IMR-90 (cell line): ENCODE measurements at places on chromosomes 16 and 17. TPM values are rescaled to one million over a fixed set of nuclear protein-coding genes. Genes with fewer than 3 reads are reported as not detected.

VEZF1 gene
- total RNA-seq, result 40.3 and 42.1 TPM in 2 replicates

CCL5 gene
- total RNA-seq, result not detected in 2 replicates

CAVIN1 gene
- 556 and 644 TPM in 2 replicates for total RNA-seq

HSD17B1 gene
- total RNA-seq, result 0.56 and 0.72 TPM in 2 replicates

PRAC2 gene
- not detected in 2 replicates for total RNA-seq

BCO1 gene
- not detected in 2 replicates for total RNA-seq

GPR142 gene
- total RNA-seq, result not detected in 2 replicates

TERF2IP gene
- total RNA-seq, result 15.4 and 25.6 TPM in 2 replicates

CORO6 gene
- total RNA-seq, result 2.8 and 3.4 TPM in 2 replicates

CLDN7 gene
- 0.56 and 1.4 TPM in 2 replicates for total RNA-seq

PITPNM3 gene
- total RNA-seq, result 0.54 and 0.56 TPM in 2 replicates

CLDN9 gene
- total RNA-seq, result not detected in 2 replicates

ARL17A gene
- 1.4 and 2.2 TPM in 2 replicates for total RNA-seq

MAF gene
- total RNA-seq, result under 0.01 TPM in 2 replicates

KRTAP3-1 gene
- not detected in 2 replicates for total RNA-seq

SALL1 gene
- total RNA-seq, result 0.83 and 0.90 TPM in 2 replicates
